ENCODE measurements at places on chromosomes 12 and 14.

DNA sequence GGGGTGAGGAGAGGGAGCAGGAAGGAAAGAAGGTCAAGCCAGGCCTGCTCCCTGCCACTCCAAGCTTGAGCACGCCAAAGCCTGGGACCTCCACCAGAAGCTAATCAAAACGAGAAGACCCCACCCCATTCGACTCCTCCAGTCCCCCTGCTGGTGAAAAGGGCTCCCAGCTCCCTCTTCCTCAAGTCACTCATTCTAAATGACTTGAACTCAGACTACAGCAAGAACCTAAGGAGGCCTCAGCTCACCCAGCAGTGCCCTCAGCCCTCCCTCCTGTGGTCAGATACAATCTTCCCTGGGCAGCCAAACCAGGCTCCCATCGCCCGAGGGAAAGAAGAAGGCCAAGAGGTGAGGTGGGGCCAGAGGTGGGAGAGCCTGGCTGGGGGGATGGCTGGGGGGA, 17.4 kb downstream of the HDAC7 start:
- DNase-seq, result no peak

DNA sequence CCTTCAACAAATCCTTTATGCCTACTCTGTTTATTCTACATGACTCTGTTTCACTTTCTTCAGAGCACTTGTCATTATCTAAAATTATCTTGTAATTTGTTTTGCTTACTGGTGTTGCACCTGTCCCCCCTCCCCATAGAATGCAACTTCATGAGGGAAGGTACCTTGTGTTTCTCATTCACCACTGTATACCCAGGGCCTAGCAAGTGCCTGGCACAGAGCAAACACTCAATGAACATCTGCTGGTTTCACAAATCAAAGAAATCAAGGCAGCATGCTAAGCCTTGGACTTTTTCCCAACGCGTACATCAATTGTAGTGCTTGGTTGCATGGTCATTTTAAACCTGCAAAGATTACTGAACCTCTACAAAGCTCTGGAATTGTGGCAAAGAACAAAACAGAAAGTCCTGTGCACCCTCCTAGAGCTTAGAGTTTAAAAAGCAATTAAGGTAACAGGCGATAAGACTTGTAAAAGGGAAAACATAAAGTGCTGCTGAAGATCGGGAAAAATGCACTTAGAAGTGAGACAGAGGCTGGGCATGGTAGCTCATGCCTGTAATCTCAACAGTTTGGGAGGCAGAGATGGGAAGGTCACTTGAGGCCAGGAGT, 479.1 kb downstream of the MED13L start:
- DNase-seq, result no peak

GRCh38 chr14:87080146-87080545, 912.8 kb downstream of the GALC start:
- no peak for DNase-seq

GRCh38 chr12:94112121-94112520, 36.3 kb upstream of the PLXNC1 start:
- no peak for DNase-seq

- no peak for DNase-seq
Observed at GRCh38 chr12:6058481-6059161, 65.8 kb downstream of the VWF start.

GRCh38 chr12:49923880-49924556, 20.3 kb upstream of the FAIM2 start:
- DNase-seq, result no peak

DNA sequence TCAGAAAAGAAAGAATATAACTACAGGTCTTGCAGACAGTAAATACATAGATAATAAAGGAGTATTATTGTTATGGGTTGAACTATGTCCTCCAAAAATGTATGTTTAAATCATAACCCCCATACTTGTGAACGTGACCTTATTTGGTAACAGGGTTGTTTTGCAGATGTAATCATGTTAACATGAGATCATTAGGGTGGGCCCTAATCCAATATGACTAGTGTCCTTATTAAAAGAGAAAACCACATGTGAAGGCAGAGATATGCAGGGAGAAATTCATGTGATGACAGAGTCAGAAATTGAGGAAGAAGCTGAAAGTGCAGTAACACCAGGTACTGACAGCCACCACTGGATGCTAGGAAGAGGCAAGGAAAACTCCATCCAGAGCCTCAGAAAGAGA, 29.0 kb downstream of the MAGOHB start:
- no peak for DNase-seq

GRCh38 chr14:105474483-105475268, at the start of gene CRIP2:
CRIP2 (plus strand) TSS chr14:105474821; CDS start chr14:105474863, 42 bp downstream.
- DNase-seq, result no peak

GRCh38 chr14:23377573-23378563, 1.0 kb downstream of the CMTM5 start:
- no peak for DNase-seq

DNA sequence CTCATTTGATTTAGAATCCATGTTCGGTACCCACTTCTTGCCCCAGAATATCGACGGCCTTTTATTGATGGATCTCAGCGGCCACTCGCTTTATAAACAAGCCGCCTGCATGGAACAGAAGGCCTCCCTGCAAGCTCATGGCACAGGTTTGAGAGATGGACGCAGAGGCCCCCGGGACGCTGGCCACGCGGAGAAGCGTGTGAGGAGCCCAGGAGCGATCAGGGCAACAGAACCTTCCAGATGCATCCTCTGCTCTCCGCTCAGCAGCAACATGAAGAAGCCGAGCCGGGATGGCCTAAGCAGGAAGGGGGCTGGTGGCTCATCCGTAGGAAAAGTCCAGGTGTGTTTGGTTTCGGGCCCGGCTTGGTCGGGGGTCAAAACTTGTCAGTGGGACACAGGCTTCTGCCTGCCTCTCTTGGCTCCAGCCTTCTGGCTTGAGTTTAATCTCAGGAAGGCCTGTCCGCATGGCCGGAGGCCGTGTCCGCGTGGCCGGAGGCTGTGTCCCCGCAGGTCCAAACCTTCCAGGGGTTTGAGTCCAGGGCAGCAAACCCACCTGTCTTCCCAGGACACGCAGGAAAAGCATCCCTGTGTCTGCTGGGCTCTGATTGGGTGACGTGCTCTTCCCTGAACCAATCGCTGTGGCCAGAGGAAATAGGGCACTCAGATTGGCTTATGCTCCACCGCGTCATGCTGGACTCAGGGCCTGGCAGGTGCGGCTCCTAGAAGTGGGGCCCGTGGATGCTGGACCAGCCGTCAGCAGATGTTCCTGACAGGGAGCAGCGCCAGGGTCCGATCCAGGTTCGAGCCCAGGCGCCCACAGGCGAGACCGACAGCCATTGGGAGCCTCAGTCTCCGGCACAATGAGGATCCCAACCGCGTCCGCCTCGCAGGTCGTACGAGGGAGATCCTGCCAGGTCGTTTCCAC, 65.0 kb downstream of the GALNT9 start:
- no peak for DNase-seq

DNA sequence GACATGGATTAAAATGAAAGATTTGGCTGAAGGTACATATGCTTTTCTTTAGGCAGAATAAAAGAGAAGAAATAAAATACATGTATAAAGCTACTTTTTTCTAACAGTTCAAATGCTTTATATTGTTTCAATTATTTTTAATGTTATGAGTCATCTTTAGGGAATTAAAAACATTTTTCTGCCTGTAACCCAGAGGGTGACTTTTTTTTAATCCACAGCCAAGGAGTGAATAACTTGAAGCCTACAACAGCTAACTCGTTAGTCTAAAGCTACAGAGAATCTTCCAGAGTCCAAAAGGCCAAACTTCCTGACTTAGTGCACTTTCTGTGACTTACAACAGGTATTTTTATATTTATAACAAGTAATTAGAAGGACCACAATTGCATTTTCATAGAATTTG, 151.6 kb downstream of the SEC23A start:
- DNase-seq, result no peak

- DNase-seq, result no peak
Observed at GRCh38 chr14:99348816-99349614, 77.0 kb upstream of the BCL11B start.

- DNase-seq, result no peak
Observed at GRCh38 chr12:98416845-98417244, 98.5 kb upstream of the TMPO start.

GRCh38 chr12:79069009-79069408, 204.4 kb downstream of the SYT1 start:
- DNase-seq, result no peak

DNA sequence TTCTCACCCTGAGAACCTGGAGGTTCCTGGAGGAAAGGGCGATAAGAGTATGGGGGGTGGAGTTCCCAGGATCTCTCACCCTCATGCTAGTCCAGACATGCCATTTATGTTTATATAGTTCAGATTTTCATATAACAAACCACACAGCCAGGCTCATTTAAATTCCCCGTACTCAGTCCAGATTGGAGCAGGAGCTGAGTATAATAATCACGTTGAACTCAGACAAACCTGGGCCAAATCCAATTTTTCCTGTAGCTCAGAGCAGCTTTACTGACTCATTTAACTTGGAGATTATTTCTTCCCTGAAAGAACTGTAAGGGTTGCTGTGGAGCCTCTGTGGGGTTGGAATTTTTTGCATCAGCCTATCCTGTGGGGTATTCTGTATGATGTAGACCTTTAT, 660.8 kb downstream of the TMEM121 start:
- DNase-seq, result no peak

DNA sequence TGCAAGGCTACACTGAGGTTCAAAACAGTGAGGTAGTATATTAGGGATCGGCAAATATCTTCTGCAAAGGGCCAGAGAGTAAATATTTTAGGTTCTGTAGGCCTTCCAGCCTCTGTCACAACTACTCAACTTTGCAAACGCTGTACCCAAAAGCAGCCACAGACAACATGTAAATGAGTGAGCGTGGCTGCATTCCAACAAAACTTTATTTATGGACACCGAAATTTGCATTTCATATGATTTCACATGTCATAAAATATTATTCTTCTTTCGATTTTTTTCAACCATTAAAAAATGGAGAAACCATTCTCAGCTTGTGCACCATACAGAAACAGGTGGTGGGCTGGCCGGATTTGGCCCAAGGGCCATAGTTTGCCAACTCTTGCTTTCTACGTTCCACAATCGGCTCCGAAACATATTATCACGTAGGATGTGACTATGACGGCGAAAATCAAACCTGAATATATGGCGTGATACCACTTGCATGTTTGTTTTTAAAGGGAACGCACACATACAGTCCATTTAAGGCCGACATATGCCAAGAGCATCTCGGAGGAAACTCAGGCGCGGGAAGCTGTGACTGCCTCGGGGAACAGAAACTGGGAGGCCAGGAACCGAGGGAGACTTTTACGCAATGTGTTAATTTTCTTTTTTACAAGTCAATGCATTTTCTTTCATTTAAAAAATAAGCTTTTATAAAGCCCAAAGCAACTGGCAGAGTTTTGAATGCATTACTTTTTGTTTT, 7.1 kb downstream of the NCOR2 start:
- DNase-seq, result no peak

DNA sequence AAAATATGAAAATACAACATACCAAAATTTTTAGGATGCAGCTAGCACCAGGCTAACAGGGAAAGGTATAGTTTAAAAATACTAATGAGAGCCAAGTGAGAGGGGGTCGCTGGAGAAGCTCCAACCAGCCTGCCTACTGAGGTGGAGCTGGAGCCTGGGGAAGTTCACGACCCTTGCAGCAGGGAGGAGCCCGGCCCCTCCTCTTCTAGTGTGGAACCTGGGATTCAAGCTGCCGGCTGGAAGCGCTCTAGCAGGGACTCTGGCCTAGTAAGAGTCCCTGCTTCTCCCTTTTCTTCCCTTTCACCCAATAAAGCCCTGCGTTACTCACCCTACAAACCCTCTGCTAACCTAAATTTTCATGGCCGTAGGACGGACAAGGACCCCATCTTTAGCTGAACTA, 5.0 kb upstream of the KCNK13 start:
- DNase-seq, result no peak

GRCh38 chr12:1872448-1872847, 46.0 kb downstream of the CACNA2D4 start:
- DNase-seq, result no peak

GRCh38 chr14:94344389-94344788, 21.3 kb upstream of the SERPINA6 start:
- no peak for DNase-seq

GRCh38 chr14:61041704-61042103, 60.7 kb downstream of the SLC38A6 start:
- no peak for DNase-seq

GRCh38 chr14:106210650-106211049, 684.3 kb downstream of the TMEM121 start:
- DNase-seq, result no peak

GRCh38 chr14:65242732-65243134, 140.4 kb upstream of the MAX start:
- DNase-seq, result no peak

- no peak for DNase-seq
Observed at GRCh38 chr12:19423166-19423930, 15.9 kb upstream of the AEBP2 start.

- no peak for DNase-seq
Observed at GRCh38 chr12:79644274-79645234, 46.2 kb downstream of the PAWR start.

DNA sequence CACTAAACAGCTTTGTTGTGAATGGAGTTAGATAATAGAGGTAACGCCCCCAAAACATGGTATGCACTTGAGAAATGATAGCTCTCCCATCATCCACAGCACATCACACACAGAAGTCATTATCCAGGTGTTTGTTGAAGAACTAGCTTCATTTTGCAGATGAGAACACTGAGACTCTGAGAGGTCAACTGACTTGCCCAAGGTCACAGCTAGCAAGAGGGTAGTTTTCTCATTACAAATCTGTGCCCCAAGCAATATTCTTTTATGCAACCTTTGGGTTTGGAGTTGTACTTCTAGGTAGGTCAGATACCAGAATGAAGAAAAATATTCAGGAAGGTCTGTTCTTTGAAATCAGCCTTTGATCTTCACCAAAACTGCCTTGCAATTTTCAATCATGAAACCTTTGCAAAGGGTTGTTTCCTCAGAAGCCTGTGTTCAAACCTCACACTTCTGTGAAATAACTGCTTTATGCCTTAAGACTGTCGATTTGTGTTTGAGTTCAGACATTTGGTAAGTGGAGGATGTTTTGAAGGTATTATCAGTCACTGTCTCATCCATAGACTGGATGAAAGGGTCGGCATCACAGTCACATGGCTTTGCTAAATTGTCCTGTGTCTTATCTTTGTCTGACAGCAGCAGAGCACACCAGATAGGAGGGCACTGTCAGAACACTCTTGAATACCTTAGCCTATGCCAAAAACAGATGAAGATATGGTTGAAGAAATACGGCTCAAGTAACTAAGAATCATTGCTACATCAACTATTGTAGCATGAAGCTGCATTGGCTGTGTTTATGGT, 233.2 kb upstream of the BTG1 start:
- no peak for DNase-seq

DNA sequence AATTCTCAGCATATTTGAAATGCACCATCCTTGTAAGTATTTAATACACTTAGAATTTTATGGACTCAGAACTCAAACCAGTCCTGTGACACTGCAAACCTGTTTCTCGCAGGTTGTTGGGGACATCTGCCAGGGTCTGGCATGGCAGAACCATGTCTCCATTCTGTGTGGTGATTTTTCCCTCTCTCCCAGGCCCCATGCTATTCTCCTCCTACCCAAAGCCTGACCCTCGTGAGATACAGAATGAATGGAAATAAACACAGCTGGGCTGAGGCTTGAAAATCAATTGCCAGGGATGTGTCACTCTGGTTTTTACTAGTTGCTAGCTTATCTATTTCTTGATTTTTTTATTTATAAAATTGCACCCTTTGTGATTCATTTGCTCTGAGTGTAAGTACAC, 19.8 kb downstream of the TPH2 start:
- DNase-seq, result no peak
